ENCODE measurements at places on chromosomes 1 and 21.

DNA sequence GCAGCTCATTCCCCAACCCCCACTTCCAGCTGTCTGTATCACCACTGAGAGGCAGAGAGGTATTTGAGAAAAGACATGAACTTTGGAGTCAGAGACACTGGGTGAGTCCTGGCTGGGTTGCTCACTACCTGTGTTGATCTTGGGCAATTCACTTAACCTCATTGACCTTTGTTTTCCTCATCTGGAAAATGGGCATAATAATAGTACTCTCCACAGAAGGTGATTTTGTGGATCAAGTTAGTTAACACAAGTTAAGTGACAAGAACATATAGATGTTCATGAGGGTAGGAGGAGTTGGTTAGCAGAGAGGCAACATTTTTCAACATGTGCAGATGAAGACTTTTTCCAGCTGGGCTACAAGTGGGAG, 17.1 kb upstream of the ETV3L start:
- DNase-seq: no peak

DNA sequence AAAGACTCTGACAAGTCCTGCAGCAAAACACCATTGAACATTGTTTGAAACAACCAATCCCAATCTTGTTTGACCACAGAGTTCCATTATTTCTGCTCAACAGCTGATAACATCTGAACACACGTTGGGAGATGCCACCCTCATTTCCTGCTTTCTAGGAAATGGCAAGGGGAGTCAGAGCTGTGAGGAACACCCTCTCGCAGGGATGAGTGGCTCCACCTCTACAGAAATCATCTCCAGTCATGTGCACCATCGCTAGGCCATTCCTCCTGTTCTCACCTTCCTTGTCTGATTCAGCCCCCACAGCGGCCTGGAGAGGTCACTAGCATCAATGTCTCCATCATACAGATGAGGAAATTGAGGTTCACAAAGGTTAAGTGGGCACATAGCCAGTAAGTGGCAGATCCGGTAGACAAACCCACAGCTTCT, 22.4 kb upstream of the RUNX3 start:
- no peak for DNase-seq

DNA sequence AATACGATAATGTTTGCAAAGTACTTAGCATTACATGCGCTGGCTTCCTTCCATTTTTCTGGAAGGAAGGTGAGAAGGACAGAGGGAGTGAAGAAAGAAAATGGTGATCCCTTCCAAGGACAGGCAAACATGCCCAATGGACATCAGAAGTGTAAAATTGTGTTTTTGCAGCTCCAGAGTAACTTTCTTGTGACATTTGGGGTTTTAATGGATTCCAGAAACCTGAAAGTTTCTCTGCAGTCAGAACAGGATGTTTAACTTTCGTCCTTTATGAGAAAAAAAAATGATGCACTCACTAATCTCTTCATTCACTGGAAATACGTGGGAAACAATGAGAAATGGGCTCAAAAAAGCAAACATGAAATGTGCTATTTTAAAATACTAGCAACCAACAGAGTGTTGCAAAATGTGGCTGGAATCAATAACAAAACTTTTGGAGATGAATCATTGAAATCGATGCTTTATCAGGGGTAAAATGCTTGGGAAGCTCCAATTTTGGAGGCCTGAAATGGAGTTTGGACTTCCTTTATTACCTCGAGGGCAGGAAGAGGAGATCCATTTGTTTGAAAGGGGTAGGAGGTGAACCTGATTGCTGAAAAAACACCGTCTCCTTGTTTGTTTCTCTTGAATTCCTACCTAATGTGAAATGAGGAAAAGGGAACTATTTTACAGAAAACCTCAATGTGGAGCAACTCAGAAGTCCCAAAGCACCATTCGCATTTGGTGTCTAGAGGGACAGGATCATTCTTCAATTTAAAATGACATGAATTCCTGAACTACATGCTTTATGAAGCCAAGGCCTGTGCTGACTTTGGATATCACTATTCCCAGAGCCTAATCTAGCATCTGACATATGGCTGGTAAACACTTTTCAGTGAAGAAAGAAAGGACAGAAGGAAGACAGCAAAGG, 129.5 kb downstream of the TRABD2B start:
- no peak for DNase-seq

GRCh38 chr1:52756020-52756419, 29.8 kb downstream of the ZYG11B start:
- DNase-seq: no peak

DNA sequence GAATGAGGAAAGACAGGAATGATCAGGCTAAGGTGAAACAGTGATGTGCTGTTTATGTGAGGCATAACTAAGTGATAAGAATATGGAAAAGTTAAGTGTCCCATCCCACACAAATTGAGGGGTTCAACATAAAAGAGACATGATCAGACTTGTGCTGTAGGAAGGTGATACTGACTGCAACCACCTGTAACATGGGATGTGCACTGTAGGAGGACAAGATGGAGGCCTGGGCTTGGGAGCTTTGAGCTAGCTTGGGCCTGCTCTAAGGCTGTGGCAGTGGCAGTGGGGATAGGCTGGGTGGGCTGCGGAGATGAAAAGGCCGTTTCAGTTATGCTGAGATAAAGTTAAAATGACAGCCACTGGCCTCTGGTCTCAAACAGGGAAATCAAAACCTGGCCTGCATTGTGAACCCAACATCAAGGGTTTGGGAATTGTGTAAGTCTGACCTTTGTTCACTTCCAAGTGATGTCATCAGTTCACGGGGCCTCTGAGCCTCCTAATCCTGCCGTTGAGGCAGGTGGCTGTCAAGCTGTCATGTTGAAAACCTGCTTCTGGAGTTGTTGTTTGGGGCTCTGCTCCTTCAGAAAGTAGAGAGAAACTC, 61.2 kb upstream of the TENT5C start:
- no peak for DNase-seq

DNA sequence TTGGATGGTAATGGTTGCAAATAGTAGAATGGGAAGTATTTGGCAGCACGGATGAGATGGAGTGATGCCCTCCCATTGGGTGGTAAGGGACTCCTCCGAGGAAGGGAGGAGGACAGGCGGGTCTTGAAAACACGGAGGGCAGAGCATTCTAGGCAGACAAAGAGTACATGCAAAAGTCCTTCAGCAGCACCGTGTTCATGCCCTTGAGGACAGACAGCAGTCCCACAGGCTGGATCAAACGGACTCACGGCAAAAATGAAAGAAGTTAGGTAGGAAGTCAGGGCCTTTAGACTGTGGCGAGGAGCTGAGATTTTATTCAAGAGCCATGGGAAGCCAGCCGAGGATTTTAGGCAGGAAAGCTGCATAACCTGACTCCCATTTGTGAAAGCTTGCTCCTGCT, 253.9 kb downstream of the RHOU start:
- no peak for DNase-seq

GRCh38 chr1:91570120-91570448, 69.4 kb downstream of the CDC7 start:
- no peak for DNase-seq

GRCh38 chr1:29811247-29811646, 574.9 kb downstream of the PTPRU start:
- no peak for DNase-seq

- peak; percentile 25 for DNase-seq
These were observed 240.5 kb upstream of the MAP1LC3C start for GRCh38 chr1:242239398-242239797.

DNA sequence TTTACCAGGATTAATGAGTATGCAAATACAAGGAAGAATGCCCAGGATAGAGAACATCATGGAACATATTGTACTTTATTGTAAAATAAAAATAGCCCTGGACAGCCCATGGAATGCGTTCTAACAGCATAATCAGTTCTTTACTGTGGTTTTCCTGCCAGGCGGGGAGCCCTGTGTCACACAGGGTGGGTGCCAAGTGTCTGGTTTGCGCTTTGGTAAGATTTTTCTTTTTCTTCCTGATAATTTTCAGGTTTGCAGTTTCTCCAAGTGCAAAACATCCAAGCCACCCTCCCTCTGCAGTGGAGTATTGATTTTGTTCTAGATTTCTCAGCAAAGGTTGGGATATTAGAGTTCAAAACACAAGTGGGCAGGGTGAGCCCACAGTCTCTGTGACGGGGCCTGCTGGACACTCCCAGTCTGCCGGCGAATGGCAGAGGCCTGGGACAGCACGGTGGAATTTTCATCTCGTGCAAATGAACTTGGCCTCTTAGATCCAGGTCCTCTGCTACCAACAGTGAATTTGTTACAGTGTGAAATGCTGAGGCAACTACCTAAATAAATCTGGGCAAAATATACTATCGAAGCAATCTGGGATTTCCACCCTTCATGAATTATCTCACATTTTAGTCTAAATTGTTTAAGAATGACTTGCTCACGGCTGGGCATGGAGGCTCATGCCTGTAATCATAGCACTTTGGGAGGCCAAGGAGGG, 15.6 kb upstream of the KCNJ15 start:
- DNase-seq: no peak

GRCh38 chr1:95572002-95572401, 338.0 kb downstream of the RWDD3 start:
- DNase-seq: no peak

GRCh38 chr21:34846601-34847112, 177.9 kb downstream of the CLIC6 start:
- DNase-seq: no peak

GRCh38 chr1:205270764-205271163, 43.0 kb downstream of the TMCC2 start:
- DNase-seq: no peak

- DNase-seq: no peak
These were observed 707.2 kb downstream of the RWDD3 start for GRCh38 chr1:95941121-95941798.

DNA sequence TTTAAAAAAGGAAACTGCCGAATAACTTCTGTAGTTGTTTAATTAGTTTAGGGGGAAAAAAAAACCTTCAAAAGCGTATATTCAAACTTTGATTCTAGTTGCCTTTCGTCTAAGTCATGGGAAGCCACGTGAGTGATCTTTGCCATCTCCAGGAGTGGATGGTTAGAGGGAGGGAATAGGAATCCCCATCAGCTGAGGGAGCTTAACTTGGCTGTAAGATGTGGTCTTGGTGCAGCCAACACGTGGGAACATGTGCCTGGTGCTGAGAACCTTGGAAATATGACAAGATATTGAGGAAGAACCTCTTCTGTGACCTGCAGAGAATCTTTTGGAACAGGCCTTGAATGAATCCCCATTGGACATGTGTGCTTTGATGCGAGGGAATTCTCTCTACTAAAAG, 1.7 kb downstream of the BACE2 start:
- no peak for DNase-seq

DNA sequence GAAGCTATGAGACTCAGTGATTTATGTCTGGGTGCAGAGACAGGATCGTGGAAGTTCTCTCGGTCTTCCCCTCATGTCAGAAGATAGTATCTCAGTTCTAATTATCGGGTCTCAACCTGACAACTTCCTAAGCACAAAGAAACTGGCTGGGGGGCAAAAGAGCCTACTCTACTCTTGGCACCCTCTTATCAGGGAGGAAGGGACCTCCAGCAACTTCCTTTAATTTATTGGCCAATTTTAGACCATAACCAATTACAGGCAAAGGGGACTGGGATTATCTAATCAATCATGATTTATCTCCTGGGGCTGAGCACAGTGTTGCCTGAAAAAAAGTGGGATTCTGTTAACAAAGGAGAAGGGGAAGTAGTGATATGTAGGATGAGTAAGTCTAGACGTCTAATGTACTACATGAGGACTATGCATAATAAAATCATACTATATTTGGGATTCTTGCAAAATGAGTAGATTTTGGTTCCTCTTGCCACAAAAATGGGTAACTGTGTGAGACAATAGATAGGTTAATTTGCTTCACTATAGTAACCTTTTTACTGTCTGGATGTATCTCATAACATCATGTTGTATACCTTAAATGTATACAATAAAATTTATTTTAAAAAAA, 98.8 kb downstream of the ZFYVE9 start:
- DNase-seq: no peak

DNA sequence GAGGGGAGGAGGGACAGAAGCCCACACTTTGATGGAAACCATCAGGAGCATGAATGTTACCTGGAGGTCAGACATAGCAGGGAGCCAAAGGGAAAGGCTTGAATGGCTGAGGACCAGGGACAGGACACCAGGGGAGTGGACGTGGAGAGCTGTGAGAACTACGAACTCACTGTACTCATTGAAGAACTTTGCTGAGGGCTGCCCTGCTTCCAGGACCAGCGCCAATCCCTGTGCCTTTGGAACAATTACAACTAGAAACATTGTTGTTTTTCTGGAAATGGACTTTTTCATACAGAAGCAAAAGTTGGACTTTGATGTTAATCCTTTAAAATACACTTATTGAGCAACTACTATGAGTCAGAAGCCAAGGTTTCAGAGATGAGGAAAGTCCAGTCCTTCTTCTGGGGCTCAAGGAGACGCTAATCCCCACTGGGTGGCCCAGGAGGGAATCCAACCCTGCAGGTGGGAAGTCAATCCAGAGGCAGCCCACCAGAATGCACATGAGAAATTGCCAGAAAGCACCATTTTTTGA, 12.9 kb downstream of the TSPAN2 start:
- DNase-seq: no peak

DNA sequence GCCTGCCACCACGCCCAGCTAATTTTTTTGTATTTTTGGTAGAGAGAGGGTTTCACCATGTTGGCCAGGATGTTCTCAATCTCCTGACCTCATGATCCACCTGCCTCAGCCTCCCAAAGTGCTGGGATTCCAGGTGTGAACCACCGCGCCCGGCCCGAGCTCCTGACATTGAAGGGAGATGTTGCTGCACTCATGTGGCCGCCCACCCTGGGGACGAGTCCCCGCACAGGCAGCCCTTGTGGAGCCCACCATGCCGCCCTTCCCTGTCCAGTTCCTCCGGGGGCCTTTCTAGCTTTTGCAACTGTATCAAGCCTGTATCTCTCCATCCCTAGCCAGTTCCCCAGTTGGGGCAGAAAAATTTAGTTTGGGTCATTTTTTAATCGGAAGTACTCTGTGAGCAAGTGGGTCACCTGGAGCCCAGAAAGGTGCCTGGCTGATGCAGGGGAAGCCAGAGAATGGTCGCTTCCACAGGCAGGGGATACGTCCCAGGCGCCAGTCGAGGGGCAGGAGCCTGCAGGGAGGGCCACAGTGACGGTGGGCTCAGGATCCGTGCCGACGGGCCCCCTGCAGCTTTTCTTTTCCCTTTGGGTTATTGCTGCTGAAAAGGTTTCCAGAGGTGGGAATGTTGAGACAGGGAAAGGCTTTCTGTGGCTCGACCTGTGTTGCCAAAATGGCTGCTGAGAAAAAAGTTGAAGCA, 20.4 kb downstream of the PCNT start:
- DNase-seq: no peak

All from COR-L47 (cell line).